Urothelium cell line (cell line): ENCODE measurements at places on chromosomes 11 and 22.

GRCh38 chr11:11923828-11924227 lies 82.1 kb downstream of the USP47 start:
- DNase-seq = no peak

GRCh38 chr11:27209562-27210005 lies 153.4 kb downstream of the CCDC34 start:
- DNase-seq = peak; percentile 92

DNA sequence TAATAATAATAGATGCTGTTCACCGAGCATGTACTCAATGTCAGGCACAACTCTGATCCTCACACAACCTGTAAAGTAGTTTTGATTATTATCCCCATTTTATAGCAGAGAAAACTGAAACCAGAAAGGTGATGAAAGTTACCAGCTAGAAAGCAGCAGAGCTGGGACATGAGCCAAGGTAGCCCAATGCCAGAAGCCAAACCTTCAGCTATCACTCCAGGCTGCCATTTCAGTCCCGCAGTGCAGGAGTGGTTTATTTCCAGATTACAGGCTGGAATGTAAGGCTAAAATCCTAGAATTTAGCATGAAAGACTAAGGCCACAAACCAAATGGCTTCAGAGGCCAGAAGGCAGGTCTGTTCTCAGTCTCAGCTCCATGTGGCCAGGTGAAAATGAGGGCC lies 108.8 kb downstream of the TENM4 start:
- no peak for DNase-seq

DNA sequence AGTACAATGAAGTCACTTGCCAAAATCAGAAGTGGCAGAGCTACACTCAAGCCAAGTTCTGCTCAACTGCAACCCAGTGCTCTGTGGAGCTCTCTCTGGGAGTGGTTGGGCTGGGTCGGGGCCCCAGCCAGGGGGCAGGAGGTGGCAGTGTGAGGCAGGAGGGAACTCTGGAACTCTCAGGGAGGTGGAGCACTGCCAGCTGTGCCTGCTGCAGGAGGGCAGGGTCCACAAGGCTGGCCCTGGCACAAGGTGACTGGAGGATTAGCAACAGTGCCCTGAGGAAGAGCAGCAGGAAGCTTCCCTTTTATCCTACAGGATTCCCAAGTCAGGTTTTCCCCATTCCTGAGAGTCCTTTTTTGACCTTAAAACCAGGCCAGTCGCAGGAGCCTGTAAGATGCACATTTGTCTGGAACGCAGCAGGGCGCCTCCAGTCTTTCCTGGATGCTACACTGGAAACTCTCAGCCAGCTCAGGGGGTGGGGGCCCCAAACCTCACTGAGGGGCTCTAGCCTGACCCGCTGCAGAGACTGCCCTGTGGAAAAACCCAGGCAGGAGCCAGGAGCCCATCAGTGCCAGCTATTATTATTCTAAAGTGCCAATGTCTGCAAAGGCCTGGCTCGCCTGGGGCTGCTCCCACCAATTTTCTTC lies 31.8 kb downstream of the DKK3 start:
- DNase-seq = no peak

- DNase-seq = no peak
Measured at GRCh38 chr11:66974724-66975404, at the start of gene C11orf86. TSS of gene C11orf86 (plus strand) at chr11:66975304. CDS start at chr11:66975363, 59 bp downstream.

DNA sequence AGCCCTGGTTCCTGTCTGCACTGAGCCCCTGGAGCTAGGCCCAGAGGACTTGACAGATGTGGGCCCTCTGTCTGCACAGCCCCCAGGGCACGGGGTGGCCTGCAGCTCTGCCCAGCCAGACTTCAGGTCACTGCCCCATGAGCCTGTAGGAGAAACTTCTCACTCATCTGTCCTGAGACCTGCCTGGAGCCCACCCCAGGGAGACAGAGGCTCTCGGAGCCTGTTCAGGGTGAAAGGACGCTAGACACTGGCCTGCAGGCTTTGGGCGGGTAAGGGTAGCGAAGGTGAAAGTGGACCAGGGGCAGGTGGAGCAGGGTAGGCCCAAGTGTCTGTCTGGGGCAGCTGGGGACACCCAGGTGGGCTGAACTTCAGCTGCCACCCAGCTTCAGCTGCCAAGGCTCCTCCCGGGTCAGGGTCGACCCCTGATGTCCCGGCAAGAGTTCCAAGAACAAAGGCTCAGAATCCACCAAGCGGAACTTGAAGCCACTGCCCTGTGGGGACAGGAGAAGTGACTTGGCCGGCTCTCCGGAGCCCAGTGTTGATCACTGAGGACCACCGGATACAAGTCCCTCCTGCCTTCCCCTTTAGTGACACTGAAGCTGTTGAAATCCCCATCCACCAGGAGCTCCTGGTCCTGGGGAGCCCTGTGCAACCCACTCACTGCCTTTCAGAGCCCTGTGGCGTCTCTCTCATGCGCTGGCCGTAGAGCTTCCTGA lies 90.3 kb downstream of the KCNQ1 start:
- DNase-seq = no peak

- DNase-seq = peak; percentile 73
Measured at GRCh38 chr22:27474112-27474571, 327.4 kb downstream of the MN1 start.

DNA sequence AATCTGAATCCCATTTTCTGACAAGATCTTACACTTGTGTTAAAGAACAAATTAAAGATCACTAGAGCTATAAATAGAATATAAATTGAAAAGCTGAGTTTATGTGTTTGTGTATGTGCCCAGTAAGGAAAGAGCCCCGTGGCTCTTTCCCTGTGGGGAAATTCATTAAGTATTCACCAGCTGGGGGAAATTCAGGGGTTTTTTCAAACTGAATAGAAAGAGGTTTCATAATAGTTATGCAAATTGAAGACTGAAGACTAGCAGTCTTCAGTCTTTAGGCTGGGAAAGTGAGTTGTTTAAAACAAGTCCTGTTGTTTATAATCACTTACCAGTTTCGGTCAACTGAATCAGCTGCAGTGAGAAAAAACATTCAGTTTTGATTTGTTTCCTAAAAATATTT lies 11.3 kb upstream of the MS4A7 start:
- no peak for DNase-seq

GRCh38 chr22:25404928-25405816 lies 159.3 kb upstream of the GRK3 start:
- peak; percentile 98 for DNase-seq

DNA sequence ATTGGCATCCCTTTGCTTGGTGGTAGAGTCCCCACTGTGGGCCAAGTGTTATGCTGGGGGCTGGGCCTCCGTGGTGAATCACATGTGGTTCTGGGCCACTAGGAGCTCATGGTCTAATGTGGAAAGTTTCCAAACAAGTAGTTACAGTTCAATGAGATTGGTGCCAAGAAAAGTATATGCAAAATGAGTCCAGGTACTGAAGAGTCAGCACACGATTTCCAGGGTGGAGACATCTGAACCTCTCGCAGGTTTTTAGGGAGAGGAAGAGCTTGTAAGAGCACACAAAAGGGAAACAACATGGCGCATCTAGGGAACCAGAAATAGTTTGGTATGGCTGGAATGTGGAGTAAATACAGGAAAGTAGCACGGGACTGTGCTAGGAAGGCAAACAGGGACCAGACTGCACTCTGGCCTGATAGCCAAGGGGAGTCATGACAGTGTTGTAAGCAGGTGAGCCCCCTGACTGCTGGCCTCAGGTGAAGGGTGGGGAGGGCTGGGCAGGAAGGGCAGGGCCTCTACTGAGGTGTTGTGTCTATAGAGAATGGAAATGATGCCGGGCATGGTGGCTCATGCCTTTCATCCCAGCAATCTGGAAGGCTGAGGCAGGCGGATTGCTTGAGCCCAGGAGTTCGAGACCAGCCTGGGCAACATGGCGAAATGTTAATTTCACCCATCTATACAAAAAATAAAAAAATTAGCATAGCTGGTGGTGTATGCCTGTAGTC lies 12.6 kb downstream of the POLR2F start:
- no peak for DNase-seq

GRCh38 chr11:130806746-130807145 lies 109.5 kb downstream of the SNX19 start:
- no peak for DNase-seq

DNA sequence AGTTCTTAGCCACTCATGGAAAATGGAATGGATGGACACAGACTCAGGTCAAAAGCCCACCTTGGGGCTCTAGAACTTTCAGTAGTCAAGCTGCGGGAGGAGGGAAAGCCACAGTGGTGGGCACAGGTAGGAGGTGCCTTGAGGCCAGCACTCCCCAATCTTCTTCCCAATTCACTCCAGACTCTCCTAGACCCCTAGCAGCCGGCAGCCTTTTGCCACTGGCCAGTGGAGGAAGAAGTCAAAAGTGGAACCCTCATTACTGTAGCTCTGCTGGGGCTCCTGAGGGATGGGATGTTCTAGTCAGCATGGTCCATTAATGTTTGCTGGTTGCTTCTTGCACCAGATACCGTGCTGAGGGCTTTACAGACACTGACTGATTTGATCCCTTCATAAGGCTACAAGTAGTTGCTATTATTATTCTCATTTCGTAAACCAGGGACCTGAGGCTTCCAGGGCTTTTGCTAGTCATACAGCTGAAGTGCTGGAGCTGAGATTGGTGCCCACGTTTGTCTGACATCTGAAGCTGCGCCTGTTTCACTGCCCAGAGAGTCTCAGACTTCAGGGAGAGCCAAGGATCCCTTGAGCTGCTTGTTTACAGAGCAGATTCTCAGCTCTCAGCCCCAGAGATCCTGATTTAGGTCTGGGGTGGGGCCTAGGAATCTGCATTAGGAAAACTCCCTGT lies 1.1 kb downstream of the UCP3 start:
- DNase-seq = no peak

- peak; percentile 71 for DNase-seq
Measured at GRCh38 chr22:26502688-26503561, 9.3 kb downstream of the TFIP11 start.

GRCh38 chr11:92978271-92979111 lies 9.0 kb downstream of the MTNR1B start:
- DNase-seq = peak; percentile 18

GRCh38 chr22:45268958-45269844 lies 15.5 kb upstream of the UPK3A start:
- DNase-seq = peak; percentile 93

DNA sequence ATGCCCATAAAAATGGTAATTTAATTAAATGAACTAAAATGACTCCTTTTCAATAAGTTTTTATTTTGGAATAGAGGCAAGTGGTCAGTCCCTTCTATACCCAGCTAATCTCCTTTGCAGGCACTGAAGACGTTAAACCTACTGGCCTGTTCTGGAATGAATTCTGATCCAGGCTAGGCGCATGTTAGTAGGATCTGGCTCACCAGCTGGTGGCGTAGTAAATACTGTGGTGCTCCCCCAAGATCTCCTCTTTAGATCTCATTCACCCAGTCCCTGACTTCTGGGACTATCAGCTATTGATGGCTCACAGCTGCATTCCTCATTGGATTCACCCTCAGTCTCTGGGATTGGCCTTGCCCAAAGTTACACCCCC lies 173.7 kb upstream of the DDI1 start:
- no peak for DNase-seq

- no peak for DNase-seq
Measured at GRCh38 chr11:24496386-24496735, 492 bp upstream of the LUZP2 start.

GRCh38 chr11:64853709-64854108 lies 9.3 kb upstream of the CDC42BPG start:
- no peak for DNase-seq

DNA sequence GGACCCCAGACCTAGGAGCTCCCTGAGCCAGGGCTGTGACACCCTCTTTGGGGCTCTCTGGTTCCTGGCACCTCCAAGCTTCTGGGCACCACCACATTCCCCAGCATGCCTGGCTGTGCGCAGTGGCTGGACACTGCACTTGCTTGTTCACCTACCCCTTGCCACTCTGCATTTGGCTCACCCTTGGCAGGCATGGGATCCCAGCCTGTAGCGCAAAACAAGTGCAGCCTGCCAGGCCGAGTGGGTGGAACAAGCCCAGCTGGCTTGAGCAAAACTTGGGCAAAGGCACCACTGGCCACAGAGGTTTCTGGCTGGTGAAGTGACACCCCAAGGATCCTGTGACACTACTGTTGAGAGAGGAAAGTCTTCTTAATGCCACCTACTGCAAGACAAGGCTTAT lies 57.3 kb downstream of the CCDC34 start:
- DNase-seq = no peak

GRCh38 chr22:50683086-50683993 lies 10.7 kb downstream of the SHANK3 start:
- DNase-seq = peak; percentile 51

- no peak for DNase-seq
Measured at GRCh38 chr11:15560689-15561467, 446.2 kb downstream of the INSC start.

DNA sequence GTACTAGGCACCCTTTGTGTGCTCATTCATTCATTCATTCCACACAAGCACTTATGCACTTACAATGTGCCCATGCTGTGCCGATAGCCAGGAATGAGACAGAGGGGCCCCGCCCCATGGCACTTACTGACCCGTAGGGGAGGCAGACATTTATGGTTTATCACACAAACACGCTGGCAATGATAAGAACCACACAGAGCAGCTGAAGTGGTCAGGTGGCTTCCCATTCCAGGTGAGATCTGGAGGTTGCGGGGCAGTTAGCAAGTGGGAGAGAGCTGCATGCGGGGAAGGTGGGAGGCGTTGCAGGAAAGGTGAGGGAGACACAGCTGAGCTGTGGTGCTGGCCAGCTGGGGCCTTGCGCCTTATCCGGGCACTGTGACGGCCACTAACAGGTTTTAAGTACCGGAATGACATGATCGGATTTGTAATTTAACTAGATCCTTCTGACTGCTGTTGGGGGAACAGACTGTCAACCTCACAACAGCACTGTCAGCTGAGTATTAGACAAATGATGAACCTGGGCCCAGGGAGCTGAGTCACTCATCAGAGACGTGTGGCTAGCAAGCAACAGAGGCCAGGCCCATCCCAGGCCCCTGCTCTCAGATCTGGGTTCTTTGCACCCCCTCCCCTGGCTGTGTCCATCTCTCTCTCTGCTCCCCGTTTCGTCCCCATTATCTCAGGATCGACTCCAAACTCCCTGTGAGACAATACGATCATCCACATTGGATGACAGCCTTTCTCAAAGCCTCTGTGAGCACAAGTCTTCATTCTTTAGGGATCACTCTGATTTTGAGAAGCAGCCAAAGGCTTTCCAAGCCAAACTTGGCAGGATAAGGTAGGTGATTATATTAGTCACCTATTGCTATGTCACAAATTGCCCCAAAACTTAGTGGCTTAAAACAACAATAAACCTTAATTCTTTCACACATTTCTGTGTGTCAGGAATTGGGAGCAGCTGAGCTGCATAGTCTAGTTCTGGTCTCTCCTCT lies 28.4 kb downstream of the RASD2 start:
- DNase-seq = peak; percentile 71

DNA sequence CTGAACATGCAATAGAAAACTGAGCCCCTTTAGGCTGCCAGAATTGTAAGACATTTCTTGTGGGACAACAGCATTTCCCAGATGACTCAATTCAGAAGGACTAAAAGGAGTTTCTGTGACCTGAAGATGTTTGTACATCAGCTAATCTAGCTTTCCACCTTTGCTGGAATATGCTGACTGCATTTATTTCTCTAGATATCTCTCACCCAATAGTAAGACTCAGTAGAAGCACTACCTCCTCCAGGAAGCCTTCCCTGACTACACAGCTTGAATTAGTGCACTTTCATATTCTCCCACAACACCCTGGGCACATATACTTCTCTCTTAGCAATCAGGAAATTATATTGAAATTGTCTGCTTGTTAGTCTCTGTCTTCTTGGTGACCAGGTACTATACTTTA lies 98.1 kb upstream of the BLID start:
- DNase-seq = no peak

- no peak for DNase-seq
Measured at GRCh38 chr11:69156235-69156639, 502 bp downstream of the SMIM38 start.
